ENCODE measurements at places on chromosomes 3 and 15. TPM values are rescaled to one million over a fixed set of nuclear protein-coding genes. Genes with fewer than 3 reads are reported as not detected.

Gene NRROS
- total RNA-seq = 0.12 TPM

Gene CATSPER2
- total RNA-seq = 3.6 TPM

DNA sequence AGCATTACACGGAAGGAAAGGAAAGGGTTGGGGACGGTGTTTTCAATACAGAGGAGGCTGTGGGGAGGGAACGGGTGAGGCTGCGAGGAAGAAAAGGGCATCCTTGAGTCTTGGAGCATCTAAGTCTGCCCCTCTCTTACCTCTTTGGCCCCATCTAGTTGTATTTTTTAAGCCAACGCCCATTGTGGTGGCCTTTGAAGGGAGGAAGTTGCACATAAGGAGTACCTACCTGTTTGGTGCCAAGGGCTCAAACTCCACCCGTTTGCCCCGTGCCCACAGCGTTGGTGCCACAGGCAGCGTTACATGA is 146.1 kb upstream of the UMPS start:
- DNase-seq = no peak

DNA sequence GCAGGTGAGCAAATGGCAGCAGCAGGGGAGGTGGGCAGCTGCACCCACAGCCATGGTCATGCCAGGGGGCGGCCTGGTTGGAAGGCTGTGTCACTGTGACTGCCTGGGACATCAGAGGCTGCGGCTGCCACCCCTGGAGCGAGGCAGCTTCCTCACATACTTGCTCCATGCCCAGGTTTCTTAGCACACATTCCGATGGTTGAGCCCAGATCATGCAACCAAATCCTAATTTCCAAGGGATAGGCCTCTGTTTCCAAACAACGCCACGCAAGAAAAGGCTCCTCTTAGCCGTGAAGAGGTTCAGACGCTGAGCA is 11.6 kb upstream of the NRROS start:
- no peak for DNase-seq

All from HCT116 (cell line).